ENCODE measurements at places on chromosomes 5 and 9.

- no peak overlapping the region for H3K4me3 ChIP-seq
- H3K27ac ChIP-seq: no peak overlapping the region
- no peaks in the 10 kb centered on the region for H3K4me1 ChIP-seq
- DNase-seq: no peak
- H3K27me3 ChIP-seq: no peaks in the 10 kb centered on the region
Observed at GRCh38 chr5:429453-430188, 13.4 kb upstream of the EXOC3 start.

DNA sequence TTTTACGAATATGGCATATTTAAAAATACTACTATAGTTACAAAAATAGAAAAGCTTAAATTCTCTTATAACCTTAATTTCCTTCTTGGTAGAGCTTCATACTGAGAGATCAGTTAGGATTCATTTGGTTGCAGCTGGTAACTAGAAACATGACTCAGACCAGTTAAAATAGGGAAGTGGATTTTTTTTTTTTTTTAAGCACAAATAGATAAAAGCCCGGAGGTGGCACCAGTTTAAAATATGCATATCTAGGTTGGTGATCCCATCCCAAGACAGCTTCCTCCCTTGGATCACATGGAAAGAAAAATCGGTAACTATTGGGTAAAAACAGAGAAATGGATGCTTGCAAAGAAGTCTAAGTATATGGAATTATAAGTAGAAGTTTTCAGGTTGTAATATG, 1634.3 kb downstream of the MAT2B start:
- H3K4me1 ChIP-seq: no peaks in the 10 kb centered on the region
- H3K27me3 ChIP-seq: no peaks in the 10 kb centered on the region
- no peaks in the 10 kb centered on the region for H3K36me3 ChIP-seq
- no peak for DNase-seq
- no peak overlapping the region for H3K27ac ChIP-seq

DNA sequence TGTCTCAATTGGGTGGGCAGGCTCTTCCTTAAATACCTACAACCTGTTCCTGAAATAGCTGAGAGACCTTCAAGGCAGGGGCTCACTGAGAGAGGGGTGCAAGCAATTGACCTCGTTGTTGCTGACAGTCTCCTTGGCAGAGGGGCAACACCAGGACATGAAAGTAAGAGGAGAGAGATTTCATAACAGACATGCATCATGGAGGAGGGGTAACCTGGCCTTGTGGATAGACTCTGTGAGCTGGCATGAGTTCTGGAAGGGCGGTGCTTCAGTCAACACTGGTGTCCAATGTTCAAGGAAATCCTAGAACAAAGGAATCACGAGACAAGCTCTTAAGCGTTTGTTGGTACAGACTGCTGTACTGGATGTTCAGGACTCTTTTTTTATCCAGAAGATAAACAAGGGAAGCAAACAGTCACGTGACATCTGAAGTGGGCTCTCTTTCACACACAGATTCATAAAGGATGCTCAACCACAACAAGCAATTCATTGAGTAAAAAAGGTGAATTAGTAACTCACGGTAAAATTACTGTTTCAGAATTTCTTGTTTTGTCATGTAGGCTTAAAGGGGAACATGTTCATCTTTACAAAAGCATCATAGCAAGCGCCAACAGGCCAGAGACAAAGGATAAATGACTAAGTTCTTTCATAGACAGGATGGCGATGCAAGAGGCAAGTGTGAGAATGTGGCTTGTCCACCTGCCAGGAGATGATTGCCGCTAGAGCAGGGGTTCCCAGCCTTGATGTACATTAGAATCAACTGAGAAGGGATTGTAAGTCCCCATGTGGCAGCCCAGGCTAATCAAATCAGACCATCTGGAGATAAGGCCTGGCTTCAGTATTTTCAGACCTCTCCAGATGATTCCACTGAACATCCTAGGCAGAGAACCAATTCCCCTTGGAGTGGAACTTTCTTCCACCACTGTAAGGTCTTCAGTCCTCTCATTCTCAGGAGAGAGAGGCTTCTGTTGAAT, 20.7 kb downstream of the ANKRA2 start:
- no peak overlapping the region for H3K4me3 ChIP-seq
- H3K27ac ChIP-seq: no peak overlapping the region
- no peaks in the 10 kb centered on the region for H3K27me3 ChIP-seq
- H3K4me1 ChIP-seq: no peaks in the 10 kb centered on the region
- H3K36me3 ChIP-seq: no peaks in the 10 kb centered on the region

GRCh38 chr5:51997500-51997899, 614.3 kb downstream of the ISL1 start:
- DNase-seq: no peak
- H3K4me1 ChIP-seq: no peaks in the 10 kb centered on the region
- H3K27me3 ChIP-seq: no peaks in the 10 kb centered on the region
- H3K4me3 ChIP-seq: no peak overlapping the region
- H3K36me3 ChIP-seq: no peaks in the 10 kb centered on the region
- H3K27ac ChIP-seq: no peak overlapping the region

DNA sequence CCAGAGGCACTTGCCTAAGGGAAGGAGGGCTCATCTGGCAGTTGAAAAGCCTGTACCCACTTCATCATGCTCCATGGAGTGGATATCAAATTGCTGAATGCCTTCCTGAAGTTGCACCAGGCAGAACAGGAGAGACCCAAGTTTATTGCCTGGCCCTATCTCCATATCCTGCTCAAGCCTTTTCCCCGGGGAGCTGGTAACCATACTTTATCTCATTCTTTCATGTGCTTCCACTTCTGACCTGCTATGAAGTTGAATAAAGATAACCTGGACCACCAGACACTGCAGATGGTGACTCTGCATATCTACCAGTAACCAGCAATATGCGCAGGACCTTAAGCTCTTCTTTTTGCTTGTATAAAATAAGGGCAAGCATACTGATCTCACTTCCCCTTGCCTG, 1397.5 kb upstream of the CDH6 start:
- DNase-seq: no peak
- no peaks in the 10 kb centered on the region for H3K4me1 ChIP-seq
- H3K4me3 ChIP-seq: no peak overlapping the region
- H3K27me3 ChIP-seq: no peaks in the 10 kb centered on the region
- H3K36me3 ChIP-seq: no peaks in the 10 kb centered on the region

DNA sequence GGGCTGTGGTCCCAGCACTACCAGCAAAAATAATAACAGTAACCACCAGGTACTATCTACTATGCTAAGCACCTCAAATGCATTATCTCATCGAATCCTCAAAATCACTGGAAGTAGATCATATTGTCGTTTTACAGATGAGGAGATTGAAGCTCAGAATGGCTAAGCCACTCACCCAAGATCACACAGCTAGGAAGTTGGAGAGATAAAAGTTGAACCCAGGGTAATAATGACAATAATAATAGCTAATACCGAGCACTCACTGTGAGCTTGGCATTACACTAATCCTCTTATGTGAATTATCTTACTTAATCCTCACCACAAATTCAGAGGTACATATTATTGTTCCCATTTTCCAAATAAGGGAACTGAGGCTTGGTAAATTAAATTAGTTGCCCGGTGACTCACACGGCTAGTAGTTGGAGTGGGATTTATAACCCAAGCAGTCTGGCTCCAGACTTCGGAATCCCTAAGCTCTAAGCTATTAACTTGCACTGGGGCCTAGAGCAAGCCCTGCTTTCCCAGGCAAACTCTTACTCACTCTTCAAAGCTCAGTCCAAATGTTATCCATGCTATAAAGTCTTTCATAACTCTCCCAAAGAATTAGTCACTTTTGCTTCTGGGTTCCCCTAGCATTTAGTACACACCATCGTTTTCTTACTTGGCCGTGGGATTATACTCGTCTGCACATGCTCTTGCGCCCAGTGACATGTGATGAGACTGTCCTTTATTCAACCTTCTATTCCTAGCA, 3.8 kb downstream of the ARSI start:
- no peak overlapping the region for H3K4me3 ChIP-seq
- H3K27ac ChIP-seq: no peak overlapping the region
- H3K27me3 ChIP-seq: peaks cover 3% of the 10 kb centered on the region
- H3K36me3 ChIP-seq: no peaks in the 10 kb centered on the region
- H3K4me1 ChIP-seq: peaks cover 3% of the 10 kb centered on the region

Data from kidney (tissue), 22 donors.